Activated CD8-positive, alpha-beta memory T cell treated with anti-CD3 and anti-CD28 coated beads, Interleukin-2, amount 10 ng/mL, durations not matched to agents 7 days and 5 days (primary cell): ENCODE measurements at places on chromosomes 13 and 19. TPM values are rescaled to one million over a fixed set of nuclear protein-coding genes. Genes with fewer than 3 reads are reported as not detected.
A peak's percentile ranks its signal among the peaks of the same experiment; 100 is the strongest.

- H3K36me3 ChIP-seq: peaks cover 9% of the 10 kb centered on the region
- H3K27me3 ChIP-seq: no peaks in the 10 kb centered on the region
- no peak for DNase-seq
These were observed 33.4 kb downstream of the MBD3L2B start for GRCh38 chr19:6987850-6988249.

GRCh38 chr19:46809534-46810272, 21.3 kb upstream of the SLC1A5 start:
- H3K36me3 ChIP-seq: no peaks in the 10 kb centered on the region
- H3K4me3 ChIP-seq: no peak overlapping the region
- H3K27ac ChIP-seq: no peak overlapping the region
- H3K4me1 ChIP-seq: no peaks in the 10 kb centered on the region

GRCh38 chr19:45254044-45254531, 3.0 kb downstream of the MARK4 start:
- no peak overlapping the region for H3K4me3 ChIP-seq
- H3K27ac ChIP-seq: no peak overlapping the region
- H3K27me3 ChIP-seq: peaks cover 2% of the 10 kb centered on the region
- no peaks in the 10 kb centered on the region for H3K36me3 ChIP-seq

- no peaks in the 10 kb centered on the region for H3K4me1 ChIP-seq
- H3K27ac ChIP-seq: no peak overlapping the region
- no peak for DNase-seq
- H3K27me3 ChIP-seq: no peaks in the 10 kb centered on the region
- no peak overlapping the region for H3K4me3 ChIP-seq
These were observed 587.3 kb downstream of the EFNB2 start for GRCh38 chr13:105948143-105948542.

- peak overlapping the region; percentile 32 for H3K4me3 ChIP-seq
- no peak for DNase-seq
- peaks cover 64% of the 10 kb centered on the region for H3K27me3 ChIP-seq
- H3K36me3 ChIP-seq: peaks cover 5% of the 10 kb centered on the region
These were observed 143.2 kb upstream of the ZNF536 start for GRCh38 chr19:30228835-30229524.

DNA sequence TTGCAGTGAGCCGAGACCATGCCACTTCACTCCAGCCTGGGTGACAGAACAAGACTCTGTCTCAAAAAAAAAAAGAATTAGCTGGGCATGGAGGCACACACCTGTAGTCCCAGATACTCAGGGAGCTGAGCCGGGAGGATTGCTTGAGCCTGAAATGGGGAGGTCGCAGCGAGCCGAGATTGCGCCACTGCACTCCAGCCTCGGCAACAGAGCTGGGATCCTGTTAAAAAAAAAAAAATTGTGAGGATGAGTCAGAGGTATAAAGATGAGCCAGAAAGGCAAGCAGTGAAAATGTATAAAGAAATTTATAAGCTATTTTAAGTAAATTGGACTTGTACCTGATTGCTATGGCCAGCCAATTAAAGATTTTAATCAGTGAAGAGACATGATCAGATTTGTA, 21.1 kb downstream of the KBTBD6 start:
- H3K4me1 ChIP-seq: no peaks in the 10 kb centered on the region
- no peak for DNase-seq
- no peak overlapping the region for H3K27ac ChIP-seq
- H3K36me3 ChIP-seq: no peaks in the 10 kb centered on the region
- no peaks in the 10 kb centered on the region for H3K27me3 ChIP-seq

- H3K4me3 ChIP-seq: no peak overlapping the region
- H3K27me3 ChIP-seq: no peaks in the 10 kb centered on the region
- no peak overlapping the region for H3K27ac ChIP-seq
- no peaks in the 10 kb centered on the region for H3K36me3 ChIP-seq
These were observed 145.5 kb downstream of the URI1 start for GRCh38 chr19:30087381-30088138.

DNA sequence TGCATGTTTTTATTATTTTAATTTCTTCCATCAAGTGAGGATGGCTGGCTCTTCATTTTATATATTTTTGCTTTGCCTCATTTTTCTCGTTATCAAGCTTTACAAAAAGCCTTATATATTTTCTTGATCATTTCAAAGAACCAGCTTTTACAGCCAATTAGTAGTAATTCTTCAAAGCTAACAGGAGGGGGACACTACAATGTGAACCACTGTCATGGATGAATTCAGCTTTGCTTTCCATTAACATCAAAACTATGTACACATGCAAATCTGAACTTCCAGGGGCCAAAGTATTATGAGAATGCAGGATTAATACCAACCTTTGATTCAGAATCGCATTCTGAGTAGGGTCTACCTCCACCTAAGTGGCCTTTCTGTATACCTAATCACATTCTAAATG, 11.1 kb downstream of the UQCRFS1 start:
- H3K4me3 ChIP-seq: no peak overlapping the region
- H3K27me3 ChIP-seq: no peaks in the 10 kb centered on the region
- H3K4me1 ChIP-seq: peaks cover 3% of the 10 kb centered on the region
- H3K36me3 ChIP-seq: peaks cover 14% of the 10 kb centered on the region
- no peak for DNase-seq
- no peak overlapping the region for H3K27ac ChIP-seq

DNA sequence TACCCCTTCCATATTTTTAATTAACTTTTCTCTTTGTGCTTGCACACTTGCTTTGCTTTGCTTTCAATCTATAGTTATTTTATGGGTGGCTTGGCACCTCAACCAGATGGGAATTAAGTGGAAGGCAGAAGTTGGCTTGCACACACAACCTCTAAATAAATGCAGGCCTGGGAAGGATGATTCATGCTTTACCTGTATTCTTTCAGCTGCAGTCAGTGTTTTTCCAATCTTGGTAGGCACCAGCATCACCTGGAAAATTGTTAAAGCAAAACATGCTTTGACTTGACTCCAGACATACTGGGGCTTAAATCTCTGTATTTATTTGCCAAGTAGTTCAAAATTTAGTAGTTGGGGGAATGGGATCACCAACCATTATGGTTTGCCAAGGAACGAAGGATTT, 543.0 kb downstream of the GPC6 start:
- H3K4me1 ChIP-seq: no peaks in the 10 kb centered on the region
- H3K4me3 ChIP-seq: no peak overlapping the region
- H3K36me3 ChIP-seq: no peaks in the 10 kb centered on the region
- no peak overlapping the region for H3K27ac ChIP-seq
- H3K27me3 ChIP-seq: peaks cover 2% of the 10 kb centered on the region
- no peak for DNase-seq

- H3K27ac ChIP-seq: no peak overlapping the region
- peaks cover 3% of the 10 kb centered on the region for H3K4me1 ChIP-seq
- H3K4me3 ChIP-seq: no peak overlapping the region
These were observed 13.5 kb upstream of the TLE5 start for GRCh38 chr19:3075605-3076431.

DNA sequence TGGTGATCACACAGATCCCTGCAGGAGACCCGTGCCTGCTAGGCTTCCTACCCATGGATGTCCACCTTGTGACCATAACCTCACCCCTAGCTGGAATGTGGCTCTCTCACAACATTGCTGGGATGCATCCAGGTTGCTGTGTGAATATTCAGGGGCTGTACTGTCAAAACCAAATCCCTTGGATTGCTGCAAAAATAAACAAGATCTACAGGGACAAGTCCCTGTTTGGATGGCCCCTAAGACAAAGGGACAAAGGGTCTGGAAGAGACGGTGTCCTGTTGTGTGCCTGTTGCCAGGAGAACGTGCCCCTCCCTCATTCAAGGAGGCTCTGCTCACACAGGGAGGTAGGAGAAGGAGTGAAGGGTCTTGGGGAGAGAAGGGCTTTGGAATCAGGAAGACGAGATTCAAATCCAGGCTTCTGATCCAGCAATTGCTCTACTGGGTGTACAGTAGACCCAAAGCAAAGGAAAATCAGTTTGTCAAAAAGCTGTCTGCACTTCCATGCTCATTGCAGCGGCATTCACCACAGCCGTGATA, 89.2 kb upstream of the WASF3 start:
- no peak for DNase-seq
- no peak overlapping the region for H3K4me3 ChIP-seq
- H3K27me3 ChIP-seq: peaks cover 8% of the 10 kb centered on the region
- H3K27ac ChIP-seq: no peak overlapping the region
- H3K4me1 ChIP-seq: peaks cover 1% of the 10 kb centered on the region
- no peaks in the 10 kb centered on the region for H3K36me3 ChIP-seq

DNA sequence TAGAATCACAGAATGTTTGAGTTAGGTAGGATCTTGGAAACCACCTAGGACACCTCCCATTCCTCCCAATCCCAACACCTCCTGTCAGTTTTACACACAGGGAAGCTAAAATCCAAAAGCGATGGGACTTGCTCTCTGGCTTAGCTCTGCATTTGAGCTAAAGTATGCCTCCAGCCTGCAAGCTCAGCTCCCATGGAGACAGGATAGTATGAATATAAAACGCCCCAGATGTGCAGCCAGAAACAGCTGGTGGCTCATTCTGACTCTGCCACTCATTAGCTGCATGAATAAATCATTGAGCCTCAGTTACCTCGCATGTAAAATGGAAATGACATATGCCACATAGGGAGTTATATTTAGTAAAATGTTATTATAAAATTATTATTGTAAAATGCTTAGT, 336.0 kb downstream of the SUCLA2 start:
- DNase-seq: no peak
- H3K36me3 ChIP-seq: no peaks in the 10 kb centered on the region
- no peaks in the 10 kb centered on the region for H3K27me3 ChIP-seq
- H3K27ac ChIP-seq: no peak overlapping the region

- no peak for DNase-seq
- H3K36me3 ChIP-seq: peaks cover 52% of the 10 kb centered on the region
- H3K4me3 ChIP-seq: no peak overlapping the region
These were observed 4.8 kb upstream of the ATF5 start for GRCh38 chr19:49924004-49924880.

DNA sequence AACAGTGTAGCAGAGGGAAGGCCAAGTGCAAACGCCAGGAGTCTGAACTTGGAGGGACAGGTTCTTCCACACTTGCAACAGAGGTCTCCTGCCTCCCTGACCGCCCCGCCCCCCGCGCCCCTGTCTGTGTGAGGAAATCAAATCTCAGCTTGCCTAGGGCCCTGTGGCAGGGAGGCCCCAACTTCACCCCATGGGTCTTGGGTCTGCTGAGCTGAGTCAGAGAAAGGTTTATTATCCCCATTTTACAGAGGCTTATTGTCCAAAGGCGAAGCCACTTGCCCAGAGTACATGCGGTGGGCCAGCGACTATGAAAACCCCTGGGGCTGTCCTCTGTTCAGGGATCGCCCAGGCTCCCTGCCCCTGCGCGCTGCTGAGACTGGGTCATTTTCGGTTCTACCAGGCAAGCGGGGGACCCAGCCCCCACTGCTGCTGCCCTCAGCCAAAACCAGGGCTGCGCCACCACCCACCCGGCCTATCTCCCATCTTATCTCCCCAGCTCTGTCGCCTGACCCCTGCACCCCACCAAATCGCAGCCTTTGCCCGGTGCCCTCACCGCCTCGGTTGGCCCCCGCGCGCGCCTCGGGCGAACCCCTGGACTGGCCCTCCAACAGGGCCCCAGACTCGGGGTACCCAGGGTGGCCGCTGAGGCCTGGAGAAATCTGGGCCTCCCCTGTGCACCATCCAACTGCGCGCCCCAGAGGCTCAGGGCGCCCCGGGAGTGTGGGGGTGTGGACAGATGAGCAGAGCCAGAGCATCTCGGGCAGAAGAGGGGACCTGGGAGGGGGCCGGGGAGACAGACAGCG, 850 bp upstream of the CERS4 start:
- H3K4me1 ChIP-seq: peaks cover 20% of the 10 kb centered on the region
- H3K27ac ChIP-seq: peak overlapping the region; percentile 34
- peaks cover 2% of the 10 kb centered on the region for H3K36me3 ChIP-seq
- peak overlapping the region; percentile 69 for H3K4me3 ChIP-seq
- peaks cover under 1% of the 10 kb centered on the region for H3K27me3 ChIP-seq

- no peak for DNase-seq
- no peaks in the 10 kb centered on the region for H3K27me3 ChIP-seq
- no peak overlapping the region for H3K4me3 ChIP-seq
- H3K27ac ChIP-seq: no peak overlapping the region
These were observed 549.0 kb upstream of the GPC6 start for GRCh38 chr13:92677571-92677970.

DNA sequence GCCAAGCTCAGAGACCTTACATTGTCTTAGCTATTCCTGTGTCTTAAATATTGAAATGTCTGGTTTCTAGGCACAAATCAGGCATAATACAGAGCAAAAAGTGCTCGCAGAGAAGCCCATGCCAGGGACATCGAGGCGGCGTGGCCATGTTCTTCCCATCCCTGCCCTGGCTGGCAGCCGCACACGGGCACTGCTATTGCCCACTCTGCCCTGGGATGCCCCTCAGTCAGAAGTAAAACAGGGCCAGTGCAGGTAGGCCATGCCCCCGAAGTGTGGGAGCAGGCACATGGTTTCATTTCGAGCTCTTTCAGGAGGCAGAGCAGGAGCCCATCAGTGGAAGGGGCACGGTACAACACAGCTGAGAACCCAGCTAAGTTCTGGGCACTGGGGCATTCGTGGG, 113.5 kb downstream of the COL4A1 start:
- no peaks in the 10 kb centered on the region for H3K4me1 ChIP-seq
- no peak overlapping the region for H3K27ac ChIP-seq
- peaks cover 10% of the 10 kb centered on the region for H3K27me3 ChIP-seq

DNA sequence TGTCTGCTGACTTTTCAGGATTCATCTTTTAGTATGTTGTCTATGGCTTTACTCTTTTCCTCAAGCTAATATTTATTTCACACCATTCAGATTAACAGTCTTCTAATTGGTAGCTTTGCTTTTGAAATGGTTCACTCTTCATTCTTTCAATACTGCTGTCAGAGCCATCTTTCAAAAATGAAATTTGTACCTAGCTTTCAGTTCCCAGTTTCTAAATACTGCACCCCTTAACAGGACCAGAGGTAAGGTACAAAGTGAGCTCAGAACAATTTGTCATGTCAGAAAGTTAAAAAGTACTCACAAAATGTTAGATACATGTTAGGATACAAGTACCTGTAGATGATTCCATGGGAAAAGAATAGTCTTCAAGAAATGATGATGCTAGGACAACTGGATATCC, 83.0 kb downstream of the FNDC3A start:
- no peak overlapping the region for H3K4me3 ChIP-seq
- DNase-seq: no peak
- H3K27me3 ChIP-seq: no peaks in the 10 kb centered on the region
- H3K4me1 ChIP-seq: peaks cover 8% of the 10 kb centered on the region
- peaks cover 32% of the 10 kb centered on the region for H3K36me3 ChIP-seq
- H3K27ac ChIP-seq: no peak overlapping the region

Gene COX7A1
- not detected for total RNA-seq

Gene FCAR
- total RNA-seq: not detected

Gene LPAR6
- total RNA-seq: 53.0 TPM

Gene ICAM4
- total RNA-seq: 0.99 TPM

Gene NLRP9
- not detected for total RNA-seq

Gene LYPD5
- 0.40 TPM for total RNA-seq

Gene SYCN
- total RNA-seq: not detected

Gene DPF1
- total RNA-seq: 0.47 TPM

Gene KISS1R
- 1.1 TPM for total RNA-seq

Gene C19orf67
- total RNA-seq: not detected

Gene PSG3
- total RNA-seq: not detected

Gene NUP62
- 192 TPM for total RNA-seq

Gene EDDM13
- total RNA-seq: 0.67 TPM

Gene FPR3
- total RNA-seq: not detected

Gene CYP2A7
- not detected for total RNA-seq
